ENCODE measurements at places on chromosomes 6 and 20. TPM values are rescaled to one million over a fixed set of nuclear protein-coding genes. Genes with fewer than 3 reads are reported as not detected.

PRR18 gene
- polyA plus RNA-seq: 0.10 TPM

PLAGL1 gene
- polyA plus RNA-seq: 11.2 TPM

SOX18 gene
- 53.5 TPM for polyA plus RNA-seq

CALHM5 gene
- polyA plus RNA-seq: 1.5 TPM

ASIP gene
- polyA plus RNA-seq: not detected

MMP24 gene
- 0.98 TPM for polyA plus RNA-seq

HSPA12B gene
- 31.8 TPM for polyA plus RNA-seq

BMP6 gene
- 0.83 TPM for polyA plus RNA-seq

NMBR gene
- polyA plus RNA-seq: 0.03 TPM

MCHR2 gene
- polyA plus RNA-seq: not detected

DDR1 gene
- polyA plus RNA-seq: 57.4 TPM

LGSN gene
- polyA plus RNA-seq: not detected

OCSTAMP gene
- polyA plus RNA-seq: not detected

PI16 gene
- polyA plus RNA-seq: 3.1 TPM

ANKRD6 gene
- polyA plus RNA-seq: 9.3 TPM

ADTRP gene
- polyA plus RNA-seq: 2.3 TPM

TP53INP2 gene
- 4.0 TPM for polyA plus RNA-seq

EPPIN gene
- polyA plus RNA-seq: not detected

CYP39A1 gene
- polyA plus RNA-seq: 4.8 TPM

SPATA25 gene
- 1.0 TPM for polyA plus RNA-seq

PBOV1 gene
- polyA plus RNA-seq: not detected

PRND gene
- not detected for polyA plus RNA-seq

FABP7 gene
- polyA plus RNA-seq: not detected

SNAI1 gene
- 23.4 TPM for polyA plus RNA-seq

AGER gene
- polyA plus RNA-seq: 3.3 TPM

MPIG6B gene
- 0.06 TPM for polyA plus RNA-seq

DSP gene
- polyA plus RNA-seq: 3.3 TPM

C6orf132 gene
- polyA plus RNA-seq: 11.2 TPM
